ENCODE measurements at places on chromosomes 2 and 18.

DNA sequence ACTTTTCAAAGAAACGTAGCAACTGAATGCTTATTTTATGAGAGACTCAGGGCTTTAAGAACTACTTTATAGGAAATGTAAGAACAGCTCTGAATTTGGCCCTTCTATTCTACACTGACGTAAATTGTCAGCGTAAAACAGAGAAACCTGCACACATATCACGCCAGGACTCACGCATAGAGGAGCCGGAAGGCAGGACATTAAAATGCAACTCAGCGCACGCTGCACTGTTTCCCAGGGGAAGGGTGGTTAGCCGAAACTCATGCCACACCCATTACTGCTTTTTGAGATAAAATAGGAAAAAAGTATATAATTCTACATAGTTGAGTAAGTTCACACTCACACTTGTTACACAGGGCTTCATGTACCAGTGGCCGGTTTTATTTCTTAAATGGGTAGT is 7.4 kb downstream of the TUBB6 start:
- no peak for DNase-seq

DNA sequence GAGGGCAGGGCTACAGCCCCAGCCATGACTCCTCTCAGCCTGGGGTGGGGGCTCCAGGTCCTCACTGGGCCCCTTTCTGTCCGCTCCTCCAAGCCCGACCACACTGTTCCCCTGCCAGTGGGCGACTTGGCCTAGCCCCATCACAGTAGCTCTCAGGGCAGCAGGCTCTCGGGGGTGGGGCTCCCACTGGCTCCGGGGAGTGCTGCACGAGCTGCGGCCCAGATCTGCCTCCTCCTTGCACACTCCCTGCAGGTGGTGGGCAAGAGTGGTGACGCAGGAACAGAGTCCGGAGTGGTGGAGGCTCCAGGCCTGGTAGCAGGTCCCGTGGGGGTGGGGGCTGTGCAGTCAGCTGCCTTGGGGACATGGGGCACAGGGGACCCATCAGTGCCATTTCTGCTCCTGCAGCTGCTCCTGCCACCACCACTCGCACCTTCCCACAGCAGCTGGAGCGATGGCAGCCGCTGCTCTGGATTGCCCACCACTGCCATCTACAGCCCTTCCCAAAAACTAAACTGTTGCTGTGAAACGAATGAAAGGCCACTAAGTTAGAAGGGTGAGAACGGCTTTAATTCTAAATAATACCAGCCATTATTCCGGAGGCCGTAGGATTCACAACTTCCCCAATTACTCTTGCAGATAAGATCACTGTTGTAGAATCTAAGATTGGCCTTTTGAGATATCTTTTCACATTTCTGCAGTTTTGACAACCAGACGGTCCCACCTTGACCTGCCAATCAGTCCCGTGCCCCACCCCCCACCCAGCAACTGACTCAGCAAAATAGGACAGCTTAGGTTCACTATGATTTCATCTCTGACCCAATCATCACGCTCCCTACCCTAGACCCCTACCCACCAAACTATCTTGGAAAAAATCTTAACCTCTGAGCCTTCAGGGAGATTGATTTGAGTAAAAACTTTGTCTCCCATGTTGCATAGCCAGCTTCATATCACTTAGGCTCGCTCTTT is 530.2 kb downstream of the DCC start:
- no peak for DNase-seq

DNA sequence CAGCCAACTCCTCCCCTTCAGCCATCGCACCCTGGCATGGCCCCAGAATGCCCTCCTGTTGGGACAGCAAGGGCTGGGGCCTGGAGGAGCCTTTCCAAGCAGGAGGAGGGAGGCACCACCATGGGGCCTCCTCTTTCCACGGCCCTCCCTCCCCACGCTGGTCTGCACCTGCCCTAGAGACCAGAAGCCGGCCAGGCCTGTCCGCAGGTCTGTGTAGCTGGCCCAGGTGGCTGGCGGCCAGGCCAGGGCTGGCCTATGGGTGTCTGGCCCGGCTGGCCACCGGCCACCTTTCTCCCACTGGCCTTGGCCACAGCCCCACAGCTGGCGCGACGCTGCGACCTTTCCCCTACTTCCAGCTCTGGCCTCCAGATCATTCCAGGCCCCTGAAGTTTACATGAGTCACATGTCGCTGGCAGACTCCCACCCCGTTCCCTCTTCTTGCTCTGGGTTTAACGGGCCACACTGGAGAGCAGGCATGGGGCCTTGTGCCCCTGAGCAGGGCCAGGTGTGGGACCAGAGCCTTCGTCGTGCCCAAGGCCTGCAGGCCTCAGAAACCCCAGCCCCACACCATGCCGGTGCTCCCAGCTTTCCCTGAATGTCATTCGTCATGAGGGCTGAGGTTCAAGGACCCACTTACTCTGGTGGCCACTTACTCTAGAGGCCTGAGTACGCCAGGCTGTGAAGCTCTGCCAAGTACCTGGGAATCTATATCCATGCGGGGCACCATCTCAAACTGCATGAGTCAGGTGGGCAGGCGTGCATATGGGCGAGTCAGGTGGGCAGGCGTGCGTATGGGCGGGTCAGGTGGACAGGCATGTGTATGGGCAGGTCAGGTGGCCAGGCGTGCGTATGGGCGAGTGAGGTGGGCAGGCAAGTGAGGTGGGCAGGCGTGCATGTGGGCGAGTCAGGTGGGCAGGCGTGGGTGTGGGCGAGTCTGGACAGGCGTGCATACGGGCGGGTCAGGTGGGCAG is 33.3 kb upstream of the KLF11 start:
- DNase-seq, result no peak

GRCh38 chr2:126862730-126863129 is 36.0 kb upstream of the TEX51 start:
- DNase-seq, result no peak

DNA sequence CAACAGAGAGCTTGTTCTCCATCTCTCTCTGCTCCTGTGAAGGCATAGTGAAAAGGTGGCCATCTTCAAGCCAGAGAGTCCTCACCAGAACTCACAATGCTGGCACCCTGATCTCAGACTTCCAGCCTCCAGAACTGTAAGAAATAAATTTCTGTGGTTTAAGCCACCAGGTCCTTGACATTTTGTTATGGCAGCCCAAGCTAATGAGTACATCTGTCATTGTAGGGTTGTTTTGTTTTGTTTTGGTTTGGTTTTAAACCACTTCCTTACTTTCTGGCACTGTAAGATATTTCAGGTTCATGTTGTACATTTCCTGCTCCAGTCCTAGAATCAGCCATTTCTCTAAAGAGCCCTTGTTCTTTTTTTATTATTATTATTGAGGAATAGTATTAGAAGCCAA is 171.2 kb downstream of the CPS1 start:
- no peak for DNase-seq

DNA sequence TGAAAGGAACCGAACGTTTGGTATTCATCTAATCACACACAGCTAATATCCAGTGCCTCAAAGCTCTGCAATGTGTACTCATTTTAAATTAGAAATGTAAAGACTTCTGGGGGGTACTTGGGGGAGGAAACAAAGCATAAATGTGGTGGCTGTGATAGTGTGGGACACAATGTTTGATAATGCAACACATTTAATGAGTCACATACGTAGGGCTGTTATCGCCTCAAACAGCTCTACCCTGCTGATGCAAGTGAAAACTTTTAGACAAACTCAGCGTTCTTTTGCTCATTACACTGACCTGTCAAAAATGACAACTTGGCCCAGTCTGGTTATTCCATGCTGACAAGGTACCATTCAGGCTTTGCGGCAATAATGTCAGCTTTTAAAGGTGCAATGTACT is 1227.1 kb upstream of the CELF4 start:
- DNase-seq, result no peak

DNA sequence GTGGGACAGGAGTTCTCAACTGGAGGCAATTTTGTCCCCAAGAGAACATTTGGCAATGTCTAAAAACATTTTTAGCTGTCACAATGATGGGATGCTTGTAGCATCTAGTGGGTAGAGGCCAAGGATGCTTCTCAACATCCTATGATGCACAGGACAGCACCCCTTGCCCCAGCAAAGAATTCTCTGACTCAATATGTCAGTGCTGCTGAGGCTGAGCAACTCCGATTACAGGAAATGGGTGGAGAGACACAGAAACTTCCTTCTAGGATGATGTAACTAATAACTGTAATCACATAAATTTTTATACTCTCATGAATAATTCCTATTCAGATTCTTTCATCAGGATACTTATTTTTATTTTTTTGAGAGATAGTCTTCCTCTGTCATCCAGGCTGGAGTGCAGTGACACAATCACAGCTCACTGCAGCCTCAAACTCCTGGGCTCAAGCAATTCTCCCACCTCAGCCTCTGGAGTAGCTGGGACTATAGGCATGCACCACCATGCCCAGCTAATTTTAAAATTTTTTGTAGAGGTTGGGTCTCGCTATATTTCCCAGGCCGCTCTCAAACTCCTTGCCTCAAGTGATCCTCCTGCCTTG is 120.3 kb upstream of the ACAA2 start:
- DNase-seq, result no peak

DNA sequence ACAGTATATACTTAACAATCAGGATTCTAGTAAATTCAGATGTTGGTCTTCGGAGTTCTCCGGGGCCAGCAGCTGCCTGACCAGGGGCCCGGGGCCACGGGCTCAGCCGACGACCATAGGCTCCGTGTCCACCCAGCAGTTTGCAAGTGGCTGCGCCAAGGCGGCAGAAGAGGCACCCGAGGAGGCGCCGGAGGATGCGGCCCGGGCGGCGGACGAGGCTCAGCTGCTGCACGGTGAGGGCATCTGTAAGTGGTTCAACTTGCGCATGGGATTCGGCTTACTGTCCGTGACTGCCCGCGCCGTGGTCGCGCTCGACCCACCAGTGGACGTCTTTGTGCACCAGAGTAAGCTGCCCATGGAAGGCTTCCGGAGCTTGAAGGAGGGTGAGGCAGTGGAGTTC is 136.3 kb downstream of the NUP35 start:
- no peak for DNase-seq

- no peak for DNase-seq
These were observed 103.3 kb downstream of the PLA2R1 start for GRCh38 chr2:159959136-159959535.

- DNase-seq, result no peak
These were observed at the start of gene PDE11A for GRCh38 chr2:178072383-178073301. TSS of gene PDE11A (minus strand) at chr2:178072777. CDS start at chr2:178072437, 340 bp downstream.

DNA sequence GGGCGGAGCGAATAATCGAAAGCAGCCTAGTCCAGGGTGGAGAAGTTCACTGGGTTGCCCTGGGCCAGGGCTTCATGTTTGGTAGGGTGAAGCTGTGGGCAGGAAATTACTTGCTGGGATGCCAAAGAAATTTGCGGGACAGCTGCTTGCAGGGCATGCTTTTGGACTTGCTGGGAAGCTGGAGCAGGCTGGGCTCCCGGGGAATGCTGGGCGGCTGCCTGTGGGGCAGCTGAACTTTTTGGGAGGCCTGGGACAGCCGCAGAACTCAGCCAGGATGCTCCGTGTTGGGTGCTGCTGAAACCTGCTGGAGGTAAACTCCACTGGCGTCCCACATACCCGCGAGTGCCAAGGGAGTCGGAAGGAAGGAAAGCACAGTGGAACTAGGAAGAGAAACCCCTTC is 31.9 kb downstream of the ASB1 start:
- DNase-seq, result no peak

DNA sequence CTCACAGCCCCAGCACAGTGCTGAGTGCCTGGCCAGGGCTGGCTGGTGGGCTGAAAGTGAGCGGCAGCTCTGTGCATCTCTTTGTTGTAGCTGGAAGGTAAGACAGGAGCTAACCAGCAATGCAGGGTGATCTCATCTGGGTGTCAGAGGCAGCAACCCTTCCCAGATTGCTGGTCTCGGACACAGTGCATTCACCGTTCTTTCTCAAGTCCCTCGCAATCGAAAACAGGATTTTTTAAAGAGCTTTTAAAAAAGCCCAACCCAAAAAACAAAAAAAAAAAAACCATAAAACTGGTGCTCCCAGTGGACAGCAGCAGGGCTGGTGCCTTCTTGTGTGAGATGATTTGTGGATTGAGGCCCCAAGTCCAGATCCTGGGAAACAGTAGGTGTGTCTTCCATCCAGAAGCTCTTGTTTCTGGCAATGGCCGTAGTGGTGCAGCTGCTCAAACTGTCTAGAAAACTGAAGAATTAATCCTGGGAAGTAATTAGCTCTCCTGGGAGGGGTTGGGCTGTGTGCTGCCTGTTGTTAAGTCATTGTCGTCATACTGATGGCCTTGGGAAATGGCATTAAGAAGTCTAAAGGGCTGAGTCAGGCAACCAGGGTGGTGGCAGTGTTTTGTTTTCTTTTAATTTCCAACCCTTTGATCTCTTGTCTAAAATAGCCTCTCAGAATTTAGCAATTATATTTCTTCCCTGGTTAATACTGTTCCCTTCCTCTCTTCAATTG is 156.7 kb downstream of the KLHL29 start:
- no peak for DNase-seq

DNA sequence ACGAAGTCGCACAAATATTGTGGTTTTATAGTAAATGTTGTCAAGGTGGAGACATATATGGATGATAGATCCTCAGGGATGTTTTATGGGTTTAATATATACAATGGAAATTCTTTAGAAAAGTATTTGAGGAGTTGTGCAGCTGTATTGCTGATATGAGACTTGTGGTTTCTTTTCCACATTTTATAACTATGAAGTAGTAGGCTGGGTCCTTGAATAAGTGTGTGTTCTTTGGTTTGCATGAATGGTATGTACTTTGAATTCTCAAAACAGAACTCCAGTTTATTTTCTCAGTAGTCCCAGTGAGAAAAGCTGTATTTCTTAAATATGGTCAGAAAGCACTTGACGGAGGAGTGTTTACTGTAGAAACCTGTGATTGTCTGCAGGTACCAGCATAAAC is 42.4 kb downstream of the PLCL1 start:
- DNase-seq, result no peak

GRCh38 chr2:24330161-24330560 is 30.2 kb downstream of the ITSN2 start:
- no peak for DNase-seq

- no peak for DNase-seq
These were observed 286.6 kb downstream of the MYT1L start for GRCh38 chr2:2044269-2045057.

GRCh38 chr18:46719388-46719787 is 37.5 kb downstream of the ST8SIA5 start:
- no peak for DNase-seq

DNA sequence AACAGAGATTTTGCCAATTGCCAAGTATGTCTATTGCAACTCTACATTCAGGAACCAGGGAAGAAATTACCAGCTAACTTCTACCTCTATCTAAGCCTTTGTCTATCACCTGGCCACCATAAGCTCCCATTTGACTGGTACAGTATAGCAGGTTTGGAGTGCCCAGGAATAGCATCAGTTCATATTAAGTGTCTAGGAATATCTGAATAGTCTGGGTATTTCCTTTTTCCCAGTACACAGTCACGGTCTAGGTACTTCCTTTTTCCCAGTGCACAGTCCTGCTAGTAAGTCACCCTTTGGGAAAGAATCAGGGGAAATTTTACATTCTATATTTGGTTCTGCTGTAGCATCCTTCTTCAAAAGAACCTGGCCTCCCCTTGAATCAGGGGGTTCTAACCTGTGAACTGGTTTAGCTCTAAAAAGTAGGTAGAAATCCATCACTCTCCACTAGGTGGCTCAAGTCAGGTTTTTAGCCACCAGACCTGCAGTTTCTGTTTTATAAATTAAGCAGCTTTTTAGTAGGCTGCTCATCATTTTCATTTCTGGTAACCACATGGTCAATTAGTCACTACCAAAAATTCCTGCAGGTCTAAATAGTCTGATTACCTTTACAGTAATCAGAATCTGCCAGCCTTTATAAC is 49.3 kb upstream of the DNAJC10 start:
- no peak for DNase-seq
